Fibroblast of lung (primary cell): ENCODE measurements at places on chromosomes 5 and 9. TPM values are rescaled to one million over a fixed set of nuclear protein-coding genes. Genes with fewer than 3 reads are reported as not detected.

- no peak for DNase-seq
These were observed 34.4 kb downstream of the P4HA2 start for GRCh38 chr5:132193165-132193694.

DNA sequence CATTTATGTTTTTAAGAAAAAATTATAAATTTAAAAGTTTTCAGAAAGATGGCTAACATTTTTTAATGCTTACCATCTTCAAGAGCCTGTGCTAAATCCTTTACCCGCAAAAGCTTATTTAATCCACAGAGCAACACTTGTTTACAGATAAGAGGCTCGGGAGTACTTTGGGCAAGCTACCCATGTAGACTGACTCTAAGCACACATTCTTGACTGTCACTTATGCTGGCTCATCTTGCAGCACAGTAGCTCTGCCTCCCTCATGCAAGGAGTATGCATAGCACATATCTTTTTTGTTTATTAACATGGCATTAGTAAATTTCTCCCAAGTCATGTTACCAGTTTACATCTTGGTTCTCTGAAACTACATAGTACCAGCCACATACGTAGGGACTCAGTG lies 14.7 kb downstream of the SH3RF2 start:
- DNase-seq = no peak

- DNase-seq = no peak
These were observed 72.3 kb downstream of the ARSB start for GRCh38 chr5:78912811-78913210.

Gene KIF4B
- 0.01 and 0.02 TPM in 2 replicates for polyA plus RNA-seq

GRCh38 chr5:163916376-163916775 lies 411.0 kb downstream of the MAT2B start:
- DNase-seq = peak; percentile 24
